ENCODE measurements at places on chromosomes 2 and 18.

DNA sequence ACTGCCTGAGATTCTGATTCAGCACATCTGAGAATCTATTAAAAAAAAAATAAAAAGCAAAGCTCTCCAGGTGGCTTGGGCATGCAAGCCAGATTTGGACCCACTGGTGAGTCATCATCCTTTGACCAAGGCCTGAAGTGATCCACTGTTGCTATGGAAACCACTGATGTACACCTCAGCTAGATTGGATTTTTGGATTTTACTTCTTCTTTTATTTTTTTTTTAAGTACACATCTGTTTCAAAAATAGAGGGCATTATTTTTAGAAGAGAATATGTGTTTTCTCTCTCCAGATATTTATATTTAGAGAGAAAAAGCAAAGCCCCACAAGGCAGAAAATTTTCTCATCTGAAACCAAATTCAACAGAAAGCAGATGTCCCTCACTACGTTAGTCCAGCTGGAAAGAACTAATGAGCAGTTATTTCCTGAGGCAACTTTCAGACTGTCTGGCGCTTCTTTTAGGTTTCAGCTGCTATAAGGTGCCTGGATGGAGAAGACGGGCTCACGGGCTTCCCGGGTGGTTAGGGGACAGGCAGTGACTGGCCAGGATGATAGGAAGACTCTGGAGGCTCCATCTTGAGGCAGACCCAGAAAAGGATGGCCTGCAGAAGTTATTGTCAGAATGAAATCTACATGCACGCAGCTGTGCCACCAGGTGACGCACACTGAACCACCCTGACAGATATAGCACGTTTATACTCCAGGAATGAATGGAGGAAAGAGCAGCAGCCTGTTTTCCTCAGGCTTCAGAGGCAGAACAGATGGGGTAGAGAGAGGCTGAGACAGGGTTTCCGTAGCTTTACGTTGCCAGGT lies 50.5 kb downstream of the MRPL35 start:
- DNase-seq, result no peak

GRCh38 chr2:28318462-28319117 lies 74.1 kb upstream of the FOSL2 start:
- DNase-seq, result no peak

DNA sequence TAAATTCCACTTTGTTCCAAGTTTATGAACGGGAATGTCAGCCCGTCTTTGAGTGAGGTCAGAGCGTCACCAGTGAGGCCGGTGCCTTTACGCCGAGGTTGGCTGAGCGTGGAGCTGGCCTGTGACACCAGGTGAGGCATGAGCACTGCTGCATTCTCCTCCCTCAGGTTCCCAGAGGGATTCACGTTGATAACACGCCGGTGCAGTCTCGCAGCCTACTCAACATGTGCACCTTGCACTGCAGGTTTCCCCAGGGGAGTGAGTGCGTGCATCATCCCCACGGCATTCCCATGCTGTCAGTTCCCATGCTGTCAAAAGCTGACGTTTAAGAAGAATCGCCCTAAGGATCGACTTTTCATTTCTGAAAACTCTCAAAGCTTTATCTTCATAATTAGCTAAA lies 213.3 kb downstream of the LDLRAD4 start:
- no peak for DNase-seq

DNA sequence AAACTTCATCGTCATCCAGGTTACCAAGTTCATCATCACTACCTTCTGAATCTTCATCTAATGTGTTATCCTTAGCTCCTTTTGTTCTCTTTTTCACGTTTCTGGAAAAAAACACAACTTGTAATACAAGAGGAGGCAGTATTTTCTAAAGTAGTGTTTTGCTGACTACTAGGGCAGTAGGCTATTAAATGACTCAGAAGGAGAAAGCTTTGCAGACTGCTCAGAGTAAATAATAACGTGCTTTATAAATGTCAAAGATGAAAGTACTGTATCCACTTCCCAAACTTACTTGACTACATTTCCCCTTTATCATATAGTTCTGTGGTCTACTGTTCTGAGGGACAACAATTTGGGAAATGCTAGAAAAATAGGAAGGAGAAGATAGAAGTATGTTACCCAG lies 15.6 kb downstream of the CEBPZOS start:
- DNase-seq, result no peak

DNA sequence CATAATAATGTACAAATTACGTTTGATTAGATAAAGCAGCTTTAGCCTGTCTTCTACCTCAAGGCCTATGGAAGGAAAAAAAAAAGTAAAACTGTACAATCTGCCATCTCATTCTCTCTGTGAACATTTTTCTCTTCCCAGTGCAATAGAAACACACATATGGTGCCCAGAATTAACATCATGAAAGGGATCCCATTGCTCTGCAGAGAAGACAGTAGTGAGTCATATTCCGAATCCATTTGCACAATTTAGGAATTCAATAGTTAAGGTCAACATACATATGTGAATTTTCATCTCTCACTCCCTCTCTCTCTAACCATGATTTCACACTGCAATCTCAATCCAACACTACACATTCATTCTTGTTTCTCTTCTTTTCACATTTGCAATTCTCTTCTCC lies 640.9 kb upstream of the SOX11 start:
- DNase-seq, result no peak

DNA sequence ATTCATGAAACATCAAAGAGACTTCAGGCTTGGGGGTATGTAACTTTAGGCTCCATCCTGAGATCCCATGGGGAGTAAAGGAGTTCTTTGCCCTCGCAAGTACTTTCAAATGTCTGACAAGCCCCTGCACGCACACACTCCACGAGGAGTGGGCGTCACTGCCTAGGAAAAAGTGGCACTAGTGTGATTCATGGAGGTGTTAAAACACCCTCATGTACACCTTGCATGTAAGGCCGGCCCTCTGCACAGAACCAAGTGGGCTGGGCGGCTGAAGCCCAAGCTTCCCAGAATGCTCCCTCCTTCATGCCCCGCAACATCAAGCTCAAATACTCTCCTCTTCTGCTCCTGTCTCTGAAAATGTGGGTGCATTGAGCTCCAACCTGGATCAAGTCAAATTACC lies 7.8 kb downstream of the HS1BP3 start:
- no peak for DNase-seq
